Hepatic stellate cell (primary cell): ENCODE measurements at places on chromosomes 11 and 22.

DNA sequence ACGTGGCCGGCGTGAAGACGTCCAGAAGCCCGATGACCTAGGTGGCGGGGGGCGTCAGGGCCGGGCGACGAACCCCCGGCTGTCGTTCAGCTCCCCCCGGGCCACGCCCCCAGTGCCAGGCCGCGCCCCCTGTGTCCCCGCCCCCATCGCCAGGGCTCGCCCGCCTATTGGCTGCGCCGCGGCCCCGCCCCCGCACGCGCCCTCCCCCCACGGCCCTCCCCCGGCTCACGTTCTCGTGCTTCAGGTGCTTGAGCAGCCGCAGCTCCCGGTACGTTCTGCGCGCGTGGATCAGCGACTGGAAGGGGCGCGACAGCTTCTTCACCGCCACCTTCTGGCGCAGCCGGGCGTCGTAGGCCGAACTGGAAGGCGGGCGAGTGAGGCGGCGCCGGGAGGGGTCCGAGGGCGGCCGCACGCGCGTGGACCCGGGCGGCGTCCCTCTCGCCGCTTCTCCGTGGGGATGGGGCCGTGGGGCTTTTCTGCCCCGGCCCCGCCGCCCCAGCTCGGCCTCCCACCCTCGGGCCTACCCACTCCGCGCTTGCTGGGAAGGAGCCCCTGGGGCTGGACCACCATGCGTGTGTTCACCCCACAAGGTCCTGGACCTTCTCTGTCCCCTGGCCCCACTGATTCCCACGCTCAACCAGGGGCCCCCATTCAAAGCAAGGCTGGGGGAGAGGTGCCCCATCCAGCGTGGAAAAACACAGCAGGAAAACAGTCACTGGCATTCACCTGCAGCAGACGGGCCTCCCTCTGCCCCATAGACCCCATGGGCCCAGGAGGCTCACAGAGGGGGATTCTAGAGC, 2.4 kb downstream of the MAPK11 start:
- peak; percentile 91 for DNase-seq

- DNase-seq, result no peak
These were observed 59.5 kb downstream of the DHCR7 start for GRCh38 chr11:71388637-71389235.

DNA sequence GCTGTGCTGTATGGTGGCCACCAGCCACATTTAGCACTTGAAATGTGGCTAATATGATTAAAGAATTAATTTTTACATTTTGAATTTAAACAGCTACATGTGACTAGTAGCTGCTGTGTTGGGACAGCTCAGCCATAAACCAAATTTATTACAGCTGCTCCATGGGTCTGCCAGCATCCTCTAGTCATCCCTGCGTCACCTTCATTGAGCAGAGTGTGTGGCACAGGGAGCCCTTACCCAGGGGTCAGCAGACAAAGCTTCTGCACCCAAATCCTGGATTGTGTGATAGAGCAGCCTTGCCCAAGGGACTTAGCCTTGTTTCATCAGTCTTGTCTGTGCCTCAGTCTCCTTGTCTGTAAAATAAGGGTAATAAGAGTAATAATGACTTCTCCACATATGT, 19.4 kb upstream of the ACCSL start:
- DNase-seq, result no peak

- DNase-seq, result no peak
These were observed 37.4 kb downstream of the DUSP8 start for GRCh38 chr11:1534682-1535081.

DNA sequence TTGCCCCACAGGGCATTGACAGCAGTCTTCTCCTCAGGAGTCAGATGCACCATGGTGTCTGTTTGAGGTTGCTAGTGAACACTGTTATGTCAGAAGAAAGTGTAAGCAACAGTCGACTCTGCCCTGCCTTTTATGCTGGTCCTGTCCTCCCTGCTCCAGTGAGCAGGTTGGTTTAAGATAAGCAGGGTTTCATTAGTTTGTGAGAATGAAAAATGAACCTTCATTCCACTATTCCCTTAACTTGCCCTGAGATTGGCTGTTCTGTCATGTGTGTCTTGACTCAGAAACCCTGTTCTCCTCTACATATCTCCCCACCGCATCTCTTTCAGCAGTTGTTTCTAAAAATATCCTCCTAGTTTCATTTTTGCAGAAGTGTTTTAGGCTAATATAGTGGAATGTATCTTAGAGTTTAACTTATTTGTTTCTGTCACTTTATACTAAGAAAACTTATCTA, at the start of gene HBD:
TSS of gene HBD (minus strand) at position 103 of the 454 bp plus-strand sequence. CDS start at position 53, 50 bp downstream.
- peak; percentile 69 for DNase-seq

DNA sequence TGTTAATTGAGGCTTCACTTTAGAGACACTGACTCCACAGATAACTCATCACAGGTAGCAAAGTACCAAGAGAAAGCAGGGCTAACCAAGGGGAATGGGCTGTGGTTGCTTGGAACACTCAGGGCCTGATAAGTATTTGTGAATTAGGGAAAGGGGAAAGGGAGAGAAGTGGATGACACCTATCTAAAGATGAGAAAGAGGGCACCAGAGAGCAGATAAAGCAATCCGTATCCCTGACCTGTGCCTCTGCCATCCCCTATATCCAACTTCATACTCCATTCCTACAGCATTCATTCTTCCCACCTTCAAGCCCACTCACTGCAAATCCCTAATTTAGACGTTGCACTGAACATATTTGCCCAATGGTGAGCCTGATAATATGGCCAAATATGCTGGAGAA, 43.0 kb upstream of the API5 start:
- no peak for DNase-seq

- no peak for DNase-seq
These were observed 51.8 kb downstream of the SYN3 start for GRCh38 chr22:33006220-33006954.

- no peak for DNase-seq
These were observed 2.1 kb upstream of the CACNA1I start for GRCh38 chr22:39568278-39568981.

GRCh38 chr11:81089242-81089641, 1644.4 kb downstream of the FAM181B start:
- DNase-seq, result no peak

GRCh38 chr11:95426823-95427462, 195.9 kb upstream of the SESN3 start:
- DNase-seq, result no peak
